ENCODE measurements at places on chromosomes 4 and X.
A peak's percentile ranks its signal among the peaks of the same experiment; 100 is the strongest.

GRCh38 chrX:149275836-149276235 lies 229.3 kb downstream of the IDS start:
- DNase-seq, result no peak

GRCh38 chr4:140344101-140344500 lies 29.3 kb upstream of the SCOC start:
- no peak for DNase-seq

DNA sequence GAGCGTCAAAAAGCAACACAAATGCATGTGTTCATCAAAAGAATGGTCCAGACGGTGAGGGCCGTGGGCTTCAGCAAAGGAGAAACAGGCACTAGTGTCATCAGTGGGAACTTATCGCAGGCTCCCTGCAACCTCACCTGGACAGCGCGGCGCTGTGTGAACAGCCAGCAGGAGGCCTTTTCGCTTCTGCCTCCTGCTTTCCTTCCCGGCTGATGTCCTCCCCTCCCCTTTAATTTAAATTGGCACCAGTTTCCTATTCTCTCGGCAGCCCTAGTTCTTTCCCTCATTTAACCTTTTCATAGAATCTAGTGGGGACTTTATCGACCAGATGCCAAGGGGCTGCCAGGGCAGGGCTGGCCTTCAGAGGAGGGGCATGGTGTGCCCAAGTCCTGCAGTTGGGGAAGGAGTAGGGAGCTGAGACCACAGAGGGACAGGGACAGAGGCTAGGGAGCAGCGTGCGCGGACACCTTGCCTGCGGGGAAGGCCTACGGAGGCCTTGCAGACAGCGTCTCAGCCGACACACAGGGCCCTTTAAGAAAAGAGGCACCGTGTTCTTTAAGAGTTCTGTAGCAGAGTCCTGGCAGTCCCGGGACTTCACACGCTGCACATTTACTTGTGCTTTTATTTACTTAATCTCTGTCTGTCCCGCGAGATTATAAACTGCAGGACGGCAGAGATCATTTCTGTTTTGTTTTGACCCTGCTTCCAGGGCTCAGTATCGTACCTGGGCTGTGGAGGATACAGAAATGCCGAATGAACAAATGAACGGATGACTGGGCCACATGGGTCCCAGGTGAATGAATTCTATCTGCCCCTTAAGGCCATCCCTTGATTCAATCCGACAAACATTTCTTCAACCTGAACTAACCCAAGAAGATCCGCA lies 8.4 kb upstream of the SORBS2 start:
- DNase-seq, result no peak

DNA sequence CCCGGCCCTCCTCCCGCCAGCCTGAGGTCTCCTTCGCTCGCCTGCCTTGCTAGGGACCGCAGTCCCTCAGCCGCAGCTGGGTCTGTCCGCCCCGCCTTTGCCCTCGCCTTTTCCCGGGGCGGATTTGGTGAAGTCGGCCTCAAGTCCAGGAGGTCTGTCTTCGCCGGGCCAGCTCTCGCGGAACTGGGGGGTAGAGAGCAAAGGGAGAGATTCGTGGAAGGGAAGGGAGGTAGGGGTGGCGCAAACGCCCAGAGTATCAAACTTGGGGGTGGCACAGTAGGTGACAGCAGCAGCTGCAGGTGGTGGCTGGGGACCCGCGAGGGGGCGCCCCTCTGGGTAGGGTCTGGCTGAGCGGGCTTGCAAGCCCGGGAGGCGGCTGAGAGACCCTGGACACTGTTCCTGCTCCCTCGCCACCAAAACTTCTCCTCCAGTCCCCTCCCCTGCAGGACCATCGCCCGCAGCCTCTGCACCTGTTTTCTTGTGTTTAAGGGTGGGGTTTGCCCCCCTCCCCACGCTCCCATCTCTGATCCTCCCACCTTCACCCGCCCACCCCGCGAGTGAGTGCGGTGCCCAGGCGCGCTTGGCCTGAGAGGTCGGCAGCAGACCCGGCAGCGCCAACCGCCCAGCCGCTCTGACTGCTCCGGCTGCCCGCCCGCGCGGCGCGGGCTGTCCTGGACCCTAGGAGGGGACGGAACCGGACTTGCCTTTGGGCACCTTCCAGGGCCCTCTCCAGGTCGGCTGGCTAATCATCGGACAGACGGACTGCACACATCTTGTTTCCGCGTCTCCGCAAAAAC lies at the start of gene NPY2R:
NPY2R (plus strand) TSS at position 379 of the 797 bp plus-strand sequence. CDS start 5,304 bp downstream, outside the sequence.
- DNase-seq, result no peak

DNA sequence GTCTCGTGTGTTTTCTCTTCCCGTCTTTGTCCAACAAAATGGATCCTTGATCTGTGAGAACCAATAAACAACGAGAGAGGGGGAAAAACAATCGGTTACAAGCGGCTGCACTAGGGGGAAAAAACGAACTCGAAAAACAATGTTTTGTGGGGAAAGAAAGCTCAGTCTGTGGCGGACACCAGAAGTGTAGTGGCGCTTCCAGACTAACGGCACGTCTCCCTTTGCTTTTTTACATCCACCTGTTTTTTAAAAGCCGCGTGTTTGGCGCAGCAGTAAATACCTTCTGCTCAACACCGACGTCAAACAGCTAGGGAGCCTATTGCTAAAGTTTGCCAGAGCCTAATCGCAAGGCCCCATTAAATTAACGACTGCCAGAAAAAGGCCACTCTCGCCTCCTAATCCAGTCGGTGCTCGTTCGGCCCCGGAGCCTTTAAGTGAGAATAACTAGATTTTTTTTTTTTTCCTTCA lies 3.3 kb downstream of the NKX6-1 start:
- no peak for DNase-seq

DNA sequence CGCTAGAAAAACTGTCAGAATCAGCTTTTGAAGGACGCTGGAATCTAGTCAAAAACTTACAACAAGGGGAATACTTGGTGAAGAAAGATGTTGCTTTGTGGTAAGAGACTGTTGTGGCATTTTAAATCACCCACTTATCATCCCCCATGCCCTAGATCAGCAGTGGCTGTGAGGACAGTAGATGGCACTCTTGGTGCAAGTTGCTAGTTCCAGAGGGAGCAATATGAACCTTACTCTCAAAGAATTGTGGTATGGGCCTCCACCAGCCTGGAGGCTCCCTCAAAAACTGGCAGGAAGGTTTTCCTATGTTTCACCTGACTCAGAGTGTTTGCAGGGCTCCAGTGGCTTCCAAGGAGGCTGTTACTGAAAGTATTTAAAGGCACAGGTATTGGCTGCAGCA lies 37.7 kb upstream of the SLC16A2 start:
- peak; percentile 27 for DNase-seq

- no peak for DNase-seq
Measured at GRCh38 chrX:103171353-103171752, 43.6 kb upstream of the BEX4 start.

GRCh38 chr4:24141836-24142235 lies 252.0 kb upstream of the PPARGC1A start:
- no peak for DNase-seq

Measured in NCI-H1092 treated with DMSO at 0.1 percent for 48 hours (cell line).